ENCODE measurements at places on chromosomes 7 and 10. TPM values are rescaled to one million over a fixed set of nuclear protein-coding genes. Genes with fewer than 3 reads are reported as not detected.

- H3K4me1 ChIP-seq = peaks cover 26% of the 10 kb centered on the region
- H3K4me3 ChIP-seq = no peak overlapping the region
- peak overlapping the region; percentile 9 for H3K27ac ChIP-seq
These were observed 119.4 kb downstream of the ST7 start for GRCh38 chr7:117072620-117073118.

- no peaks in the 10 kb centered on the region for H3K36me3 ChIP-seq
- H3K27me3 ChIP-seq = no peaks in the 10 kb centered on the region
- H3K4me1 ChIP-seq = no peaks in the 10 kb centered on the region
- no peak for DNase-seq
- H3K4me3 ChIP-seq = peak overlapping the region; percentile 89
These were observed 455 bp downstream of the CUL2 start for GRCh38 chr10:35089611-35090161.

DNA sequence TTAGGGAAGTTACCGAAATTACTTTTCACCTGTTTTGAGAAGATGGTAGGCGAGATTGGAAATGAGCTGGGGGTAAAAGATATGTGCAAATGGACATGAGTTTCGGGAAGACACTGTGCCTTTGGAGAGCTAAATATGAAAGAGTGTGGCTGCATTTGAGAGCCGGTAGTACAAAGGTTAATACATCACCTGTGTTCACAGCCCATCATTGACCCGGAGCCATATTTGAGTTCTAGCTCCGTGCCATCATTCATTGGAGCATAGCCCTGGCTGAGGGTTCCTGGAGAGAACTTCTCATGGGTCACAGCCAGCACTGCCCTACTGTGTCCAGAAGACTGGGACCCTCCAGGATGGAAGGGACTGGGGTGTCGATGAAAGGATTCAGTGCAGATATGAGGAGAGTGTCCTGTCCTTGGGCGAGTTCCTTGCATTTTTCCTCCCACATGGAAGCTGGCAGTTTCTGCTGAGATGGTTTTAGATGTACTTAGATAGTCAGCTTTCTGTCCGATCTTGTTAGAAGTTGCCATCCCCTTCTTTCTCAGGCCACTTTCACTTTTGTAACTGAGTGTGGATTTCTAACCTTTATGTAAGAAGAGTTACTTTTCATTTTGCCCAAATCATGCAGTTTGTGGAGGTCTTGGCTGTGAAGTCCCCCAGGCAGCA lies 138.8 kb downstream of the JCAD start:
- H3K27me3 ChIP-seq = no peaks in the 10 kb centered on the region
- no peak overlapping the region for H3K4me3 ChIP-seq
- H3K36me3 ChIP-seq = no peaks in the 10 kb centered on the region
- no peaks in the 10 kb centered on the region for H3K4me1 ChIP-seq
- no peak overlapping the region for H3K27ac ChIP-seq

- H3K27me3 ChIP-seq = no peaks in the 10 kb centered on the region
- no peak overlapping the region for H3K27ac ChIP-seq
- no peaks in the 10 kb centered on the region for H3K36me3 ChIP-seq
These were observed 41.8 kb downstream of the INSIG1 start for GRCh38 chr7:155339474-155339873.

DNA sequence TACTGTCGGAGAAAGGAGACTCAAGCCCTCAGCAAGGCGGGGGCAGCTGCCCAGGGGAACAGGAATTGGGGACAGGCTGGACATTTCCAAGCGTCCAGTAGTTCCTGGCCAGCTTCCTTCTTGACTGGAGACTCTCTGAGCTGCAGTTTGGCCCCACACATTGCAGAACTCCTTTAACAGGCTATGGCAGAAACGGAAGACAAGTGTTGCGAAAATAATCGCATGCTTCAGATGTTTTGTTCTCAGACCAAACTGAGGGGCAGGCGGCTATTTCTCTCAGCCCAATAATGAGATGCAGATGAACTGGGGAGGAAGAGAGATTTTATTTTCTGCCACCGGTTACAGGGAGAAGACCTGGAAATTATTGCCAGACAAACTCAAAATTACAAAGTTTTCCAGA lies 88.0 kb upstream of the PFKP start:
- no peak overlapping the region for H3K27ac ChIP-seq
- no peak overlapping the region for H3K4me3 ChIP-seq
- H3K27me3 ChIP-seq = no peaks in the 10 kb centered on the region
- no peaks in the 10 kb centered on the region for H3K4me1 ChIP-seq
- no peak for DNase-seq
- no peaks in the 10 kb centered on the region for H3K36me3 ChIP-seq

DNA sequence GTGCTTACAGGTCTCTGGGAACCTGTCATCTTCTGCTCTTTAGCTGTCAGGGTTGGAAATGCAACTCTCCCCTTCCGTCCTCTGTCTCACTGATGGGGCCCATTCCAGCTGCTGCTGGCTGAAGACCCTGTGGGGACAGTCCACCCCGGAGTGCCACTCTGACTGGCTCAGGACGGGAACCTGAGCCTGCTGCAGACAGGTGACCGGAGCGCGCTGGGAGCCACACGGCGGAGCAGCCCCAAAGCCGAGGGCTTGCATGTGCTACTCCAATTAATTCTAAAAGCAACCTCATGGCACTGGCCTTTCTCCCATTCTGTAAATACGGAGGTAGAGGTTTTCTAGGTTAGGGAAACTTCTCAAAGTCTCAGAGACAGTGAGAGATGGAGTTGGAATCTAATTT lies 223.5 kb upstream of the PITRM1 start:
- no peaks in the 10 kb centered on the region for H3K36me3 ChIP-seq
- no peak overlapping the region for H3K27ac ChIP-seq
- no peaks in the 10 kb centered on the region for H3K4me1 ChIP-seq
- no peaks in the 10 kb centered on the region for H3K27me3 ChIP-seq
- no peak for DNase-seq

DNA sequence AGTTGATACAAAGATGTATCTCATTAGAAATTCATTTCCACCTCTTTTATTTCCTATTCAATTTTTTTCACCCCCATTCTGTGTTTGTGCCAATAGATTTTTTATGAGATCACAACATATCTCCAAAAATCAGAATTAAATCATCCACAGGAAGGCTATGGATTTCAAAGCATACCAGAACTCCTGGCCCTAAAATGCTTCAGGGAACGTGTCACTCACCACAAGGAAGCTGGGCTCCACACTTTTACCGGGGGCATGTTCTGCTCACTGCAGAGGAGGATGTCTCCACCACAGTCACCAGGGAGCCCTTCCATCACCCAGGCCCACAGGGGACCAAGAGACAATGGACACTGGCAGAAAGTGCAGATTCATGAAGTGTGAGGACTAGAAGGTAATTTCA lies 456.8 kb downstream of the KCNMA1 start:
- H3K27me3 ChIP-seq = no peaks in the 10 kb centered on the region
- DNase-seq = no peak
- no peak overlapping the region for H3K4me3 ChIP-seq

DNA sequence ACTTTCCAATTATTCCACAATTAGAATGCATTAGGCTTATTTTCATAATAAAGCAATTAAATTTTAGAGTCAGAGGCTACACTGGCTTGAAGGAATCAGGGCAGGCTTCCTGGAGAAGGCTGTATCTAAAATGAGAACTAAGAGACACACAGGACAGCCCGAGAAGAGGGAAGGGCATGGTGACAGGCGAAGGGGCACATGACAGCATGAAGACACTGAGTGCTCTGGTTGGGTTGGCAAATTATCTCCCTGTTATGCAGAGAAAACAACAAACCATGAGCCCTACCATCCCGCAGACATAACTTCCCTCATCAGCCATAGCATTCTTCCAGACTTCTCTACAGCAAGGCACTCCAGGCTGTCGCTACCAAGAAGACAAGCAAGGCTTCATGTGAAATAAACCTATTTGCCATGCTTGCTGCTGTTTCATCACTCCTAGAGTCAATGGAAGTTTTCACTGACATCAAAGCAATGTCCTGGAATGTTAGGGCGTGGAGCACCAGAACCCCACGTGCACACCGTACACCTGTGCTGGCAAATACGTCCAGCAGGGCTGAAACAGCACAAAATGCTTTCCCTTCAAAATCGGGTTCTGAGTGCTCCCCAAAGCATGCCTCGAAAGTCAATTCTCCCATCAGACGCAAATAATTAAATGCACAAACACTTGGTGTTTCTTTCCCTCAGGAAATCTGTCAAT lies 21.3 kb downstream of the VOPP1 start:
- DNase-seq = no peak
- no peak overlapping the region for H3K4me3 ChIP-seq
- H3K27me3 ChIP-seq = no peaks in the 10 kb centered on the region
- H3K4me1 ChIP-seq = peaks cover 6% of the 10 kb centered on the region

GRCh38 chr10:63627881-63628296 lies 106.7 kb downstream of the REEP3 start:
- no peak overlapping the region for H3K4me3 ChIP-seq
- H3K27me3 ChIP-seq = no peaks in the 10 kb centered on the region
- H3K27ac ChIP-seq = peak overlapping the region; percentile 93
- H3K36me3 ChIP-seq = no peaks in the 10 kb centered on the region
- no peaks in the 10 kb centered on the region for H3K4me1 ChIP-seq

GRCh38 chr7:67306331-67306730 lies 309.7 kb downstream of the TYW1 start:
- H3K4me3 ChIP-seq = no peak overlapping the region
- H3K4me1 ChIP-seq = no peaks in the 10 kb centered on the region
- DNase-seq = no peak
- no peak overlapping the region for H3K27ac ChIP-seq
- peaks cover 15% of the 10 kb centered on the region for H3K36me3 ChIP-seq

GRCh38 chr10:71515531-71516172 lies 118.9 kb downstream of the CDH23 start:
- H3K36me3 ChIP-seq = no peaks in the 10 kb centered on the region
- H3K4me3 ChIP-seq = no peak overlapping the region
- no peak for DNase-seq
- H3K4me1 ChIP-seq = no peaks in the 10 kb centered on the region
- H3K27me3 ChIP-seq = no peaks in the 10 kb centered on the region

DNA sequence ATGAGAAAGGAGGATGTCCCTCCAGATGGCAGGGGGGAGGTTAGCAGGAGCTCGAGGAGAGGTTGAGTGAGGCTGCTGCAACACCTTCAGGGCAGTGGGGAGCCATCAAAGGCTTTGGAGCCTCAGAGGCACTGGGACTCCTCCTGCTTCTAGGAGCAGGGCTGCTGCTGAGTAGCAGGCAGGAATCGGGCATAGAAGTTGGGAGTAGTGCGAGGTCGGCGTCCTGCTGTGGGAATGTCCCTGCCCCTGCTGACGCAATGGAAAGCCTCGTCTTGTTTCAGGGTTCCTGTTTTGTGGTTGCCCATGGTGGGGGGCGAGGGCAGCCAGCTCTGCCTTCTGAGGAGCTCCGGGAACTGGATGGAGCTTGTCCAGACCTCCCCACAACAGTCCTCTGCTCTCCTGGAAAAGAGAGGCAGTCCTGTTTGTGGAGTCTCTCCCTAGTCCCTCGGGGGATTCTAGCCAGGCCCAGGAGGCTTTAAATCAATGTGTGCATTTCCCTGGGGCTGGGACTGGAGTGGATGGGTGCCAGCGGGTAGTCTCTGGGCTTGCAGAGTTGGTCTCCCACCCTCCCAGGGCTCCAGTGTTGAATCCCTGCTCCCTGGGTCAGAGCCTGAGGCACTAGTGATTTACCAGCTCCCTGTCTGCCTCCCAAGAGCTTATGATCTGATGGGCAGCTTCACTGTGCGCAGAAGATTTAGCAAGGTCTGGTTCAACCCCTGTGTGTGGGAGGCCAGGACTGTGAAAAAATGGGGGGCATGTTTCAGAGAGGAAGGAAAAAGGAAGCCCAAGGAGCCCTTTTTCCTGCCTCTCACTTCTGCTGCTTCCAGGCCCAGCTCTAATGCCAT lies 98.7 kb upstream of the PPIF start:
- no peak overlapping the region for H3K4me3 ChIP-seq
- no peaks in the 10 kb centered on the region for H3K36me3 ChIP-seq
- H3K4me1 ChIP-seq = peaks cover 24% of the 10 kb centered on the region
- H3K27ac ChIP-seq = peak overlapping the region; percentile 65

DNA sequence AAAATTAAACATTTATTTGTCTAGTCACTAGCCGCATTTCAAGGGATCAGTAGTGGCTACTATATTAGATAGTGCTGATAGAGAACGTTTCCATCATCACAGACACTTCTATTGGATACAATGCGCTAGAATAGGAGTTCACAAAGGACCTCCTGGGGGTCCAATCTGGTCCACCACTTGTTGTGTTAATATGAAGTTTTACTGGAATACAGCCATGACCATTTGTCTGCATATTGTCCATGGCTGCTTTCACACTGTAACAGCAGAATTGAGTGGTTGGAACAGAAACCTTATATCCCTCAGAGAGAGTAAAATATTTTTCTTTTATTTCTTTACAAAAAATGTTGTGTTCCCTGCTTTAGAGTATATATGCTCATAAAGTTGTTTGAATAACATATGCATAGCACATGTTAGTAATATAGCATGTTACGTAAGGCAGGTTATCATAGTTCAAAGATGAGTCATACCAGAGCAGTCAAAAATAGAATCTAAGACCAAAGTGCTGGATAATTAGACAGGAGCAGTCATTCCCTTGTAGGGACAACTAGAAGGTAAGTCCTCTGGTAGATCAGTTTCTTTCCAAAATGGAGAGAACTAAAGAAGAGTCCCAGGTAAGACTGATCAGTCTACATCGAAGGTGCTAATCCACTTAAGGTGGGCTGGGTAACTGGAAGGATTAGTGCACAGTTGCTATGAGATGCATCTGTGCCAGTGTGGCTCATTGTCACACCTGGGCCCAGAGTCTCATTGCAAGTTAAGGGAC lies 14.9 kb downstream of the BZW2 start:
- no peak overlapping the region for H3K27ac ChIP-seq
- DNase-seq = no peak
- H3K4me3 ChIP-seq = no peak overlapping the region
- no peaks in the 10 kb centered on the region for H3K27me3 ChIP-seq

DNA sequence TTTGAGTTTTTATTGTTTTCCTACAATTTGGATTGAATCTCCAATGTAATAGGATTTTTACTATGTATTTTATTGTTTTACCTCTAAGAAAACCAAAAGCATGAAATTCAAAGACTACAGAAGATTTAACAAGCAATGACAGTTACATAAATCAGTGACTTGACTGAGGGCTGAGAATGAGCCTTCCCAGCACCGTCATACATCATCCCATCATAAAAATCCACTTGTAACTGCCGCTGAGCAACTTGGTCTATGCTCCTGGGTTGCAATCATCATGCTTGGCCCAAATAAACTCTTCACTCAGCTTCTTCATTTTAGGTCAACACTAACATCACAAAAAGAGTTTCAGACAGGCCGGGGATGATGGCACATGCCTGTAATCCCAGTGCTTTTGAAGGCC lies 13.5 kb downstream of the LARP4B start:
- no peaks in the 10 kb centered on the region for H3K4me1 ChIP-seq
- H3K36me3 ChIP-seq = no peaks in the 10 kb centered on the region
- H3K27me3 ChIP-seq = no peaks in the 10 kb centered on the region

GRCh38 chr10:71436268-71437125 lies 39.8 kb downstream of the CDH23 start:
- no peaks in the 10 kb centered on the region for H3K27me3 ChIP-seq
- H3K4me3 ChIP-seq = no peak overlapping the region
- H3K27ac ChIP-seq = no peak overlapping the region

DNA sequence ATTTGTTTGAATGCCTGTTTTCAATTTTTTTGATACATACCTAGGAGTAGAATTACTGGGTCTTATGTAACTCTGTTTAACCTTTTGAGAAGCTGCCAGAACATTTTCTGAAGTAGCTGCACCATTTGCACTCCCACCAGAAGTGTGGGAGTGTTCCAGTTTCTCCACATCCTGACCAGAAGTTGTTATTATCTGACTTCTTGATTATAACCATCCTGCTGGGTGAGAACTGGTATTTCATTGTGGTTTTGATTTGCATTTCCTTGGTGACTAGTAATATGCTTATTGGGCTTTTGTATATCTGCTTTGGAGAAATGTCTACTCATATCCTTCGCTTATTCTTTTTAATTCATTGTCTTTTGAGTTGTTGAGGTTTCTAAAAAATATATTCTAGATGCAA lies 117.2 kb upstream of the GLCCI1 start:
- H3K36me3 ChIP-seq = no peaks in the 10 kb centered on the region
- H3K4me3 ChIP-seq = no peak overlapping the region
- no peaks in the 10 kb centered on the region for H3K4me1 ChIP-seq
- no peak for DNase-seq
- no peaks in the 10 kb centered on the region for H3K27me3 ChIP-seq

Gene FRAT2
- total RNA-seq = 8.3 TPM

Gene HABP2
- total RNA-seq = 439 TPM

Measured in right lobe of liver (tissue), 6 donors.